Ascending aorta (tissue), 2 donors: ENCODE measurements at places on chromosomes 1 and 21. TPM values are rescaled to one million over a fixed set of nuclear protein-coding genes. Genes with fewer than 3 reads are reported as not detected.

GRCh38 chr21:37060296-37060695 is 12.6 kb downstream of the PIGP start:
- no peaks in the 10 kb centered on the region for H3K4me1 ChIP-seq
- peaks cover 7% of the 10 kb centered on the region for H3K36me3 ChIP-seq
- DNase-seq = peak; percentile 74
- no peak overlapping the region for H3K4me3 ChIP-seq

- no peaks in the 10 kb centered on the region for H3K27me3 ChIP-seq
- H3K27ac ChIP-seq = no peak overlapping the region
- peaks cover 10% of the 10 kb centered on the region for H3K4me1 ChIP-seq
These were observed 32.9 kb downstream of the WNT4 start for GRCh38 chr1:22110016-22110415.

DNA sequence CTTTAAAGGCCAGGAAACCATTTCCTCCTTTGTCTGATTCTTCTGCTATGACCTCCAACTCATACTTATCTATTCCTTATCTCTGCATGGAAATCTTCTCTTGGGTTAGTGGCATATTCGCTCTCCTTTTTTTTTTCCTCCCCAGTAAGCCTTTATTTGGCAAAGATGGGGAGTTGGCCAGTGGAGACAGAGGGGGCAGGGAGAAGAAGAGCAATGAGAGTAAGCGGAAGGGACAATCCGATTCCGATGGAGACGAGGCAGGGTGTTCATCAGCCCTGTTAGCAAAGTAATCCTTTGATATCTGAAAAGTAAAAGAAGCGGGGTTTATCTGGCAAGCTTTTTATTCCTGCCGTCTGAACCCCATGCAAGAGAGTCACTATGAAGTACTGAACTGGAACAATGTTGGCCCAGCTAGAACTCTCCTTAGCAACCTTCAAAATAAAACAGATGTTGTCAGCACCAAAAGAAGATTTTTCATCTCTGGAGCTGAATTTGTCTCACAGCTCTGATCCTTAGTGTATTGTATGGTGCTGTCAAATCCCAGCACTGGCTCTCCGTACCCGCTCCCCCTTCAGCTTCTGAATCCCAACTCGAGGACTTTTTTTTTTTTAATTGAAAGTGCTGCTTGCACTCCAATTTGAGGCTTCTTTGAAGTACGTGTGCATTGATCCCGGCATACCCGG is 40.9 kb downstream of the PTGFRN start:
- H3K36me3 ChIP-seq = no peaks in the 10 kb centered on the region
- no peak for DNase-seq
- H3K27me3 ChIP-seq = no peaks in the 10 kb centered on the region
- H3K27ac ChIP-seq = no peak overlapping the region
- peaks cover 11% of the 10 kb centered on the region for H3K4me1 ChIP-seq

DNA sequence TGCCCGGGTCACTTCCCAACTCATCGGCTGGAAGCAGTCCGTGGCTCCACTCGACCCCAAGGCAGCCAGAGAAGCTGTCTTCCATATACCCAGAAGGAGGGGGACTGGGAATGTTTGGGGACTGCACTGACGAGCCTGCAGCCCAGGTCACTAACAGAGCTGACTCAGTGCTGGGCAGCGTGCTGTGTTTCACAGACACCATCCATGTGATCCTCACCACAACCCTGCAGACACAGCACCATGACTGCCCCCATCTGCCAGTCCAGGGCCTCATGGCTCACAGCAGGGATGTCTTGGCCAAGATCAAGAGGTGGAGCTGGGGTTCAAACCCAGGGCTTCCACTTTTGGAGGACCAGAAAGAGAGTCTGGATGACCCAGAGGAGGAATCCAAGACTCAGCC is 67.9 kb downstream of the KLHDC7A start:
- H3K36me3 ChIP-seq = no peaks in the 10 kb centered on the region
- no peak for DNase-seq
- no peaks in the 10 kb centered on the region for H3K27me3 ChIP-seq
- H3K27ac ChIP-seq = no peak overlapping the region

COL11A1 gene
- not detected for total RNA-seq

CTPS1 gene
- 33.0 TPM for total RNA-seq

TMEM125 gene
- not detected for total RNA-seq

HUNK gene
- total RNA-seq = 0.64 TPM
